ENCODE measurements at places on chromosomes 16 and 17. TPM values are rescaled to one million over a fixed set of nuclear protein-coding genes. Genes with fewer than 3 reads are reported as not detected.

Gene KIF2B
- not detected for total RNA-seq

Gene RBFOX1
- 47.5 TPM for total RNA-seq

Gene TMIGD1
- not detected for total RNA-seq

Gene HSD11B2
- 0.32 TPM for total RNA-seq

Gene FZD2
- total RNA-seq, result 1.6 TPM

Gene FMNL1
- 6.4 TPM for total RNA-seq

GRCh38 chr16:57645691-57646387, 17.4 kb downstream of the ADGRG1 start:
- peak; percentile 80 for DNase-seq
- H3K4me3 ChIP-seq, result peak overlapping the region; percentile 14
- no peaks in the 10 kb centered on the region for H3K27me3 ChIP-seq
- H3K36me3 ChIP-seq, result no peaks in the 10 kb centered on the region

- no peak for DNase-seq
- peaks cover 11% of the 10 kb centered on the region for H3K4me1 ChIP-seq
- peaks cover 43% of the 10 kb centered on the region for H3K36me3 ChIP-seq
- H3K4me3 ChIP-seq, result no peak overlapping the region
These were observed 19.8 kb downstream of the USP36 start for GRCh38 chr17:78820841-78821240.

DNA sequence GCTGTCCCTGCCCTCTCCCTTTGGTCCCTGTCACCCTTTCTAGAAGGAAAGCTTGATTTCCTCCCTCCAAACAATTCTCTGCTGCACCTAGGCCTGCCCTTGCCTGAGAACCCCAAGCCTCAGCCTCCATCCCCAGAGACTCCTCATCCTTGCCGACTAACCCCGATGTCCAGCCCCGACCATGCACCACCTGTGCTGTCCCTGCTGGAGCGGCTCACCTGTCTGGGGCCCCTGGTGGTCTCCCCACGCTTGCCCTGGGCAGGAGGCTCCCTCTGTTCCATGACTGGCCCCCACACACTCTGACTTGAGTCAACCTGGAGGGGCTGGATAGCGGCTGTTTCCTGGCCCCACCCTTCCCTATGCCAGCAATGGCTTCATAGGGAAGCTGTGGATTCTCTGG, 12.0 kb upstream of the SRRM2 start:
- H3K36me3 ChIP-seq, result no peaks in the 10 kb centered on the region
- no peak for DNase-seq
- H3K27ac ChIP-seq, result no peak overlapping the region
- no peak overlapping the region for H3K4me3 ChIP-seq
- no peaks in the 10 kb centered on the region for H3K4me1 ChIP-seq

DNA sequence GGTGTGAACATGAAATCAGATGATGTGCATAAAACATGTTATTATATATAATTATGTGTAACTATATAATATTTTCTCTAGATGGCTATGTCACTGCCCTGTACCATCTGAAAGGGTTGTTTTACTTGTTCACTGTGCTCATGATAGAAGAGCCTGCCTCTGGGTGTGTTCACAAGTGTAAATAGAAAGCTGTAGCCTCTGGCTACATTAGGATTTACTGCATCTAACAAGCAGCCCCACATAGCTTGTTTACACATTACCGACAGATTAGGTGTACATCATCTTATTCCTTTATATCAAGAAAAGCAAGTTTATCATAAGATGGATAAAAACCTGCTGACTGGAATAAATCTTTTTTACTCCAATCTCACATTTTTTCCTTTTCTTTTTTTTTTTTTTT, 46.1 kb downstream of the CHD9 start:
- H3K27me3 ChIP-seq, result no peaks in the 10 kb centered on the region
- no peak for DNase-seq
- no peak overlapping the region for H3K4me3 ChIP-seq
- peak overlapping the region; percentile 94 for H3K27ac ChIP-seq

DNA sequence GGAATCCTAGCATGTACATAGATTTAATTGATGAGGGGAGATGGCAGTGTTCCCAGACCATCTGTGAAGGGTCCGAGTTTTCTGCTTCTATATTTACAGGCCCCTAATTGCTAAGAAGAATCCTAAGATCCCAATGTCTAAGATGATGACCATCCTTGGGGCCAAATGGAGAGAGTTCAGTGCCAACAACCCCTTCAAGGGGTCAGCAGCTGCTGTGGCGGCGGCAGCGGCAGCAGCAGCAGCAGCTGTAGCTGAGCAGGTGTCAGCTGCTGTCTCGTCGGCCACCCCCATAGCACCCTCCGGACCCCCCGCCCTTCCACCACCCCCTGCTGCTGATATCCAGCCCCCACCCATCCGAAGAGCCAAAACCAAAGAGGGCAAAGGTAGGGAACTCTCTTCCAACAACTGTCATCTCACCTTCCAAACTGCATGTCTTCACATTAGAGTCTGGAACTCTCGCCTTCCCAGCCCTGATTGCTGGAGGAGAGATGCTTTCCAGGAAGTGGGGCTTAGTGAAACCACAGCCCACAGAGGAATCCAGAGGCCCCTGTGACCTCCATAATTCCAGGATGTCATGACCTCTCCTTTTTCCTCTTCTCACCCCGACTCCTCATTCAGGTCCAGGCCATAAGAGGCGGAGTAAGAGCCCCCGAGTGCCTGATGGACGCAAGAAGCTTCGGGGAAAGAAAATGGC, 4.7 kb downstream of the CHD3 start:
- H3K4me1 ChIP-seq, result peaks cover 13% of the 10 kb centered on the region
- no peak for DNase-seq
- H3K27me3 ChIP-seq, result no peaks in the 10 kb centered on the region
- H3K36me3 ChIP-seq, result peaks cover 15% of the 10 kb centered on the region
- H3K4me3 ChIP-seq, result no peak overlapping the region

DNA sequence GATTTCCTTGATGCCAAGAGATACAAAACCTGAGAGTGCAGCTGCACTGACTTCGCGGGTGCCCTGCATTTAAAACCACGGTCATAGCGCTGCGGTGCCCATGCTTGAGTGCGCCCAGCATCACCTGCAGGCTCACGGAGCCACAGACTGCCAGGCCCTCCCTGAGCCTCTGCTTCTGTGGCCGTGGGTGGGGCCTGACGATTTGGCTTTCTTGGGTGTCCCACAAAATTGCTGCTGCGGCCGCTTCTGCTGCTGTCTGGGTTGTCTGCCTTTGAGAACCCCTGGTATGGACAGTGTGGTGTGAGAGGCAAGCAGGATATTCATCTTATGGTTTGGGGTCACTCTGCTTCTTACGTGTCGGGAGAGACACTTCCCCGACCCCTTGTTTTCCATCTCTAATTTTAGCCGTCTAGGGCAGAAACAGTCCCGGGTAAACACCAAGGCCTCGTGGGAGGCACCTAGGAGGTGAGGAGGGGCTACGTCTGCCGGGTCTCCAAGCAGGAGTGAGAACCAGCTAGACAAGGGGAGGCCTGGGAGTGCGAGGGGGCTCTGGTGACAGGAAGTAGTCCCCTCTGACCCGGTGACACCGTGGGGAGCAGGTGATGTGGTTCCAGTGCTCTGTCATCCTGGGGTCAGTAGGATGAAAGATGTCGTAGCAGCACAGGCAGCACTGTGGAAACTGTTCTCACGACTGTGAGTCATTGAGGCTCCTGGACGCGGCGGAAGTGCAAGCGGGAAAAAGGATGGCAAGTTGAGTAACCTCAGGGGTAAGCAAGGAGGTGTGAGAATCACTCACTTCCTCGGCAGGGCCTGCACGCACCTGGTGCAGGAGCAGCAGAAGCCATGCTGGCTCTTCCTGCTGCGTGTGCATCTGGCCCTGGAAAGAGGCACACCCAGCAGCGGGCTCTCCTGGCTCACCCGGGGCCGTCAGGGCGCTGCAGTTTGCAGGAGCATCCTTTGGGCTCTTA, 176.3 kb downstream of the RPTOR start:
- no peak overlapping the region for H3K27ac ChIP-seq
- H3K36me3 ChIP-seq, result no peaks in the 10 kb centered on the region
- H3K4me3 ChIP-seq, result no peak overlapping the region
- no peaks in the 10 kb centered on the region for H3K27me3 ChIP-seq

GRCh38 chr17:40510328-40510648, 8.9 kb upstream of the TNS4 start:
- H3K4me3 ChIP-seq, result no peak overlapping the region
- H3K27ac ChIP-seq, result no peak overlapping the region
- DNase-seq, result no peak
- H3K4me1 ChIP-seq, result peaks cover 8% of the 10 kb centered on the region
- H3K36me3 ChIP-seq, result no peaks in the 10 kb centered on the region
